ENCODE measurements at places on chromosomes 1 and 21.

DNA sequence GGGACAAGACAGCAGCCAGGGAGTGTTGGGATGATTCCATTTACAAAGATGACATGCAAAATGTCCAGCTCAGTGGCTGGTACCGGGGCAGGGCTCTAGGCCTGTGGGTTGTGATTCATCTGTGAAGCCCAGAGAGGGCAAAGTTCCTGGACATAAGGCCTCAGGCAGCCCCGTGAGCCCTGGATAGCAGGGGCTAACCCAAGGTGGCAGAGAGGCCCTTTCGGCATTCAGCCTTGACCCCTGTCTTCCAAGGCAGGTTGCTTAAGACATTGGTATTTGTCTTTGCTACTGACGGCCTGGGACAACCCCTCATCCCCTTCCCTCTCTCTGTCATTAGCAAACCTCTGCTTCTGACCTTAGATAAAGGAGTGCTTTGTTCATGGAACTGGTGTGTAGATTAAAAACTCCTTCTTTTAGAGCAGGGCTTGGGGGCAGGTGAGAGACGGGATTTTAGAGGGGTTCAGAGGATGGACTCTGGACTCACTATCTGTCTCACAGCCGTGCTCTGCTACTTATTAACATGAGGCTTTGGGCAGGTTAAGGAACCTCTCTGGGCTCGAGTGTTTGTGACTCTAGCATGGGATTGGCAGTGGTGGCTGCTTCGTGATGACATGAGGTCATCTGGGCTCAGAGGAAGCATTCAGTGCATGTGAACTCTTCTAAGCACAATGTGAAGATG lies 36.3 kb downstream of the TMEM51 start:
- H3K27ac ChIP-seq: no peak overlapping the region
- no peak for DNase-seq
- H3K4me1 ChIP-seq: no peaks in the 10 kb centered on the region
- no peaks in the 10 kb centered on the region for H3K36me3 ChIP-seq

DNA sequence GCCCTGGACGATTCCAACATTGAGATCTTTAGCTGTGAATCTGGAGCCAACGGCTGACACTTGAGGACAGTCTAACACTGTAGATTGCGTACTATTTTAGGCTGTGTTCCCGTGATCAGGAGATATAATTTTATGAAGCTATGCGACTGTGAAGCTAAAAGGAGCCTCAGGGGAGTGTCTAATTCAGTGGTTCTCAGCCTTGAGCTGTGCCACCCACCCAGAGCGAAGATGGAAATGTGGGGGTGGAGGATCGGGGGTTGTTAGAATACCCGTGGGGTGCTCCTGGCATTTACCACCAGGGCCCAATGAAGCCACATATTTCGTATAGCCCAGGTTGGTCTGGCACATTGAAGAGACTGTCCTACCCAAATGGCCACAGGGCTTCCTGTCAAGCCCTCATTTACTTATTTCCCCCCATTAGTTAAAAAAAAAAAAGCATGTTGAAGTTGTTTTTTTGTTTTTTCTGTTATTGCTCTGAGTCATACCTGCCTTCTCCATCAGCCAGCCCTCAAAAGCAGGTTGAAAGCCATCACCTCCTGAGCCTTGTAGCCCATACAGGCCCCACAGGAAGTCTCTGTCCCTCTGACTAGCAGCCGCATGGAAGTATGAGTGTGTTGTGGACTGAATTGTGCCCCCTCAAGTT lies 141.7 kb downstream of the GALNT2 start:
- no peak overlapping the region for H3K4me3 ChIP-seq
- H3K27me3 ChIP-seq: no peaks in the 10 kb centered on the region
- H3K36me3 ChIP-seq: no peaks in the 10 kb centered on the region
- no peak overlapping the region for H3K27ac ChIP-seq
- no peak for DNase-seq

GRCh38 chr1:84539972-84540371 lies 33.6 kb upstream of the GNG5 start:
- H3K27me3 ChIP-seq: no peaks in the 10 kb centered on the region
- no peak overlapping the region for H3K4me3 ChIP-seq
- H3K36me3 ChIP-seq: no peaks in the 10 kb centered on the region
- H3K4me1 ChIP-seq: no peaks in the 10 kb centered on the region
- DNase-seq: no peak

GRCh38 chr1:169250022-169250421 lies 117.6 kb downstream of the NME7 start:
- H3K4me1 ChIP-seq: no peaks in the 10 kb centered on the region
- no peaks in the 10 kb centered on the region for H3K27me3 ChIP-seq
- H3K27ac ChIP-seq: no peak overlapping the region
- H3K4me3 ChIP-seq: no peak overlapping the region

DNA sequence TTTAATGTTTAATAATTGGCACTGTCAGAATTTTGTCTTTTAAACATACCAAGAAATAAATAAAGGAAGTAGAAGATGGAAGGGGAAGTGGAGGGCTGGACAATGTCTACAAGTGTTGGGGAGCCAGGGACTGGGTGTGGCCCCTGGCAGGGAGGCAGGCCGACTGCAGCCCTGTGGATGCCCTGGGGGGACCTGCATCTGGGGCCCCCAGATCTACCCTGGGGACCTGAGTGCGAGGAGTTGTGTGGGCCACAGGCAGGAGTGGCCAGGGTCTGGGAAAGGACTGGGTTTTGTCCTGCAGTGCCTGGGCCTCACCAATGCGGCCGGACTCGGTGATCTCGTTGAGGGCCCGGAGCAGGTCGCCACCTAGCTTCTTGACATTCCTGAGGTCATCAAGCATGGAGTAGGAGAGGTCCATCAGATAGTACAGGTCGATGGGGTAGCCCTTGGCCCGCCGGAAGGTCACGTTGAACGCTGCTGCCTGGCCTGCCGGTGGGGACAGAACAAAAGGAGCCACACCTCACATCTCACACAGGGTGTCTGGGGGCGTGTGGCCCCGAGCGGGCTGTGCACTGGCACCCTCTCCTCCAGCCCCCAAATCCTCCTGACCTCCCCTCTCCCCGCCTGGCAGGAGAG lies 17.5 kb downstream of the ITGB2 start:
- peaks cover 97% of the 10 kb centered on the region for H3K36me3 ChIP-seq
- H3K27me3 ChIP-seq: no peaks in the 10 kb centered on the region
- H3K27ac ChIP-seq: no peak overlapping the region
- peaks cover 26% of the 10 kb centered on the region for H3K4me1 ChIP-seq

- H3K4me1 ChIP-seq: no peaks in the 10 kb centered on the region
- H3K27me3 ChIP-seq: no peaks in the 10 kb centered on the region
- H3K4me3 ChIP-seq: no peak overlapping the region
- no peak for DNase-seq
- no peak overlapping the region for H3K27ac ChIP-seq
- H3K36me3 ChIP-seq: no peaks in the 10 kb centered on the region
Measured at GRCh38 chr1:118395430-118395991, 210.5 kb upstream of the SPAG17 start.

DNA sequence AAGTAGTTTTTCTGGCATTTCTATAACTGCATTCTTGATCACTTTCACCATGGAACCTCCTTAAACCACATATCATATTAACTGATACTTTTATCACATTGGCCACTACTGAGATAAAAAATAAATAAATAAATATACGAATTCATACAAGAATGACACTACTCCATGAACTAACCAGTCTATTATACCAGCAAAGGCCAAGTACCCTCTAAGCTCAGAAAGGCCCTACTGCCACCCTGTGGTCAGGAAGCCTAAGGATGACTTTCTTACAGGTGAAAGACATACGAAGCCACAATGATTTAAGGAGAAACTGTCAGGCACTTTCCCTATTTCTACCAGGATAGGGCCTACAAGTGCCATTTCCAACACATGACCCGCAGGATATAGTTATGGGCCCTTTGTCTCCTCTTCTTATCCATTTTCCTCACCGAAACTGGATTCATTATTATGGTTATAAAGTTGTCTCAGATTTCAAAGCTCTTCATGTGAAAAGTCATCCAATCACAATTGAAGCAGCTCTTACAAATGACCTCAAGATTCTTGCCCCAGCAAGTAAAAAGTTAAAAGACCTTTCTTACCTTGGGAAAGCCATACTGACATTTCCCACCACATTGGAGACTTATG lies 23.9 kb downstream of the DNAJC8 start:
- no peak overlapping the region for H3K4me3 ChIP-seq
- no peak overlapping the region for H3K27ac ChIP-seq
- H3K27me3 ChIP-seq: no peaks in the 10 kb centered on the region
- no peaks in the 10 kb centered on the region for H3K4me1 ChIP-seq

All from CD4-positive, alpha-beta memory T cell (primary cell).